IMR-90 (cell line): ENCODE measurements at places on chromosomes 16 and 17. TPM values are rescaled to one million over a fixed set of nuclear protein-coding genes. Genes with fewer than 3 reads are reported as not detected.

The CTRB1 gene
- not detected in 2 replicates for polyA plus RNA-seq

The FOXF1 gene
- 33.0 and 34.5 TPM in 2 replicates for polyA plus RNA-seq

The IKZF3 gene
- not detected in 2 replicates for polyA plus RNA-seq

The NUDT7 gene
- 4.2 and 6.2 TPM in 2 replicates for polyA plus RNA-seq

The SCPEP1 gene
- polyA plus RNA-seq: 29.8 and 32.1 TPM in 2 replicates

The PRSS33 gene
- not detected in 2 replicates for polyA plus RNA-seq
